Stimulated activated CD8-positive, alpha-beta memory T cell treated with anti-CD3 and anti-CD28 coated beads, Interleukin-4, amount 100 ng/mL, for 48 hours (primary cell): ENCODE measurements at places on chromosomes 4 and X.

GRCh38 chrX:149010853-149011224 is 494.3 kb downstream of the IDS start:
- no peak for DNase-seq

DNA sequence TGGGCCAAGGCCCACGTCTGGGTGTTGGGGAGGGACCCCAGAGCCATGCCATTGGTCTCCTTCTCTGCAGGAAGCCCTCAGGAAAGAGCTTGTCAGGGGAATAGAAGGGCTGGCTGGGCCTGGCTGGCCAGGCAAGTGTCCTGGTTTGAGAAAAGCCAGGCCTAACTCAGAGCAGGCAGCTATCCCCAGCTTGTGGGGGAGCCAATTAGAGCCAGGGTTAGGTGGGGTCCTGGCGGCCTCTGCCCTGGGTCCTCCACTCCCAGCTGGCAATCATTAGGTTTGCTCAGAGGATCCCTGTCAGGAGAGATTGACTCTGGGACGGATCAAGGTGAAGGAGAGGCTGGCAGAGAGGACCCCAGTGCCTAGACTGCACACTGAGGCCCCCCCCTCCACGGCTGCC is 64.8 kb downstream of the PJA1 start:
- no peak for DNase-seq

GRCh38 chr4:2867758-2868491 is 24.3 kb downstream of the ADD1 start:
- no peak for DNase-seq

- no peak for DNase-seq
Observed at GRCh38 chr4:90419124-90419711, 292.0 kb downstream of the CCSER1 start.

DNA sequence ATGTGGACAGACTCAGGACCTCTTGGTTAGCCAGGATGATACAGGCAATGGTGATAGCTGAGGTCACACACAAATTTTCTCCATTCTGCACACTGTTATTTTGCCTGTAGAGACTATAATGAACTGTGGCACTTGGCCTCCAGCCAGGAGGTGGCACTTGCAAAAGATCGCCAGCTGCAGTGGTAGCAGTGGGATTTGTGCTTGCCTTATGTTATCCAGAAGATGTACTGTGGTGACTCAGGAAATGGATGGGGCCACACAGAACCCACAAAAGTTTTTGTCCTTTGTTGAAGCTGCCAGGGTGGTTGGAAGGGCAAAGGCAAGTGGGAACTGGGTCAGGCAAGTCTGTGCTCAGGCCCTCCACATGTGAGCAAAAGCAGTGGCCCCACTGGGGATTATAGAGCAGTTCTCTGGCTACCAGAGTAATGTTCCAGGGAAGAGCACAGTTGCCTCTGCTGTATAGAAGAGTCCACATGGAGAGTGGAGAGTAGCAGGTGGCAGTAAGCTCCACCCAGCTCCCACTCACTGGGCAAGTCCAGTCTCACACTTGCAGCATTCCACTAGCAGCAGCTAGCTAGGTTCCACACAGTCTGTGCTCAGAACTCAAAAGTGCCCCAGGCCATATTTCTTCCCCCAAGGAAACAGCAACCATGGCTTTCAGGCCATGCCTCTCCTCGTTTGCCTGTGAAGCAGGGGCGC is 5.9 kb upstream of the C4orf17 start:
- DNase-seq: no peak

- DNase-seq: no peak
Observed at GRCh38 chrX:119410027-119410819, 11.1 kb downstream of the SLC25A43 start.

GRCh38 chrX:155112171-155112570 is 40.9 kb downstream of the BRCC3 start:
- no peak for DNase-seq

DNA sequence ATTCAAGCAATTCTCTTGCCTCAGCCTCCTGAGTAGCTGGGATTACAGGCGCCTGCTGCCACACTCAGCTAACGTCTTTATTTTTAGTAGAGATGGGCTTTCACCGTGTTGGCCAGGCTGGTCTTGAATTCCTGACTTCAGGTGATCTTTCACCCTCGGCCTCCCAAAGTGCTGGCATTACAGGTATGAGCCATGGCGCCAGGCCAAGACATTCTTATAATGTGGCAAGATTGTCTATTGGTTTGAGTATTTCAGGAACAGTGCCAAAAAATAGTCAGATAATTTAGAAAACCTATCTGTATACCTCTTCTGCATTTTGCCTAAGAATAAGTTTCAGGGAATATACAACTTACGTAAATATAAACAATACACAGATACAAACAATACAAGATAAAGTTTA is 136.8 kb downstream of the TMA16 start:
- DNase-seq: no peak

- DNase-seq: no peak
Observed at GRCh38 chr4:102213031-102213430, 132.3 kb downstream of the SLC39A8 start.
